ENCODE measurements at places on chromosomes 12 and 14. TPM values are rescaled to one million over a fixed set of nuclear protein-coding genes. Genes with fewer than 3 reads are reported as not detected.

GRCh38 chr12:66048835-66049537, 81.6 kb downstream of the LLPH start:
- no peak overlapping the region for H3K4me3 ChIP-seq
- no peak for DNase-seq
- peaks cover 8% of the 10 kb centered on the region for H3K27me3 ChIP-seq

- peak; percentile 86 for DNase-seq
- peaks cover 26% of the 10 kb centered on the region for H3K36me3 ChIP-seq
- H3K4me1 ChIP-seq = peaks cover 45% of the 10 kb centered on the region
- peak within 1 kb of the TSS; percentile 96 for H3K27ac ChIP-seq
- H3K4me3 ChIP-seq = peak within 1 kb of the TSS; percentile 88
- H3K27me3 ChIP-seq = no peaks in the 10 kb centered on the region
Observed at GRCh38 chr12:14961466-14962152, at the start of gene ARHGDIB. TSS of gene ARHGDIB (minus strand) at chr12:14961601. CDS start at chr12:14950712, 10,889 bp downstream.

GRCh38 chr14:101600891-101601605, 39.8 kb downstream of the DIO3 start:
- DNase-seq = peak; percentile 4
- peaks cover 26% of the 10 kb centered on the region for H3K4me1 ChIP-seq
- H3K4me3 ChIP-seq = no peak overlapping the region

DNA sequence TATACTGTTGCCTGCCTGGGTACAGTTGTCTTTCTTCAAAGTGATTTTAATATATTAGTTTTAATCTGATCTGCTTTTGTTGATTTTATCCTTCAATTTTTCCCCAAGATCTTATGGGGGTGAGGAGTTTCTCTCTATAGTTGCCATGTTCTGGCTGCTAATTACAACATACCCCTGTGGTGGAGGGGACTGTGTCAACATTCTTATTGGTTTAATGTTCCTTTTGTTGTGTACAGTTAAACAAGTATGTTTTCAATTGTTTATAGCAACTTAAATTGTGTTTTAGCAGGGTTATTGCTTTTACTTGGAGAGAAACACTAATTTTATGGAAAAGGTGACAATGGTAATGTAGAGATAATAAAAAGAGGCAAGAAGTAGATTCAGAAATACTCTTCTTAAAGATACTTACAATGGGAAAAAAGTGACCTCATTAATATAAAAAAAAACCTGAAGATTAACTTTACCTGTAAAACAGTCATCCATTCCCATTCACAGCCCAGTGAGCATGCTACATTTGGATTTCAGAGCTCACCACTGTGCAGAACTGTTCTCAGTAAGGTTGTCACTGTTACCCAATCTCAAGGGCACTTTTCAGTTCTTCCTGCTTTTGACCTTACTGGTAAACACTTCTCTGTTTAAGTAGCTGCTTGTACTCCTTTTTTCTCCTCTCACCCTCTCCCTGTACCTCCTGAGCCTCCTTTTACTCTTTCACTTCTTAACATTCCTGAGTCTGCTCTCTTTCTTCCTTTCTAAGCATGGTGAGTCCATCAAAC, 8.1 kb upstream of the LRRK2 start:
- no peaks in the 10 kb centered on the region for H3K36me3 ChIP-seq
- DNase-seq = no peak
- H3K4me1 ChIP-seq = no peaks in the 10 kb centered on the region
- no peaks in the 10 kb centered on the region for H3K27me3 ChIP-seq
- H3K4me3 ChIP-seq = no peak overlapping the region

DNA sequence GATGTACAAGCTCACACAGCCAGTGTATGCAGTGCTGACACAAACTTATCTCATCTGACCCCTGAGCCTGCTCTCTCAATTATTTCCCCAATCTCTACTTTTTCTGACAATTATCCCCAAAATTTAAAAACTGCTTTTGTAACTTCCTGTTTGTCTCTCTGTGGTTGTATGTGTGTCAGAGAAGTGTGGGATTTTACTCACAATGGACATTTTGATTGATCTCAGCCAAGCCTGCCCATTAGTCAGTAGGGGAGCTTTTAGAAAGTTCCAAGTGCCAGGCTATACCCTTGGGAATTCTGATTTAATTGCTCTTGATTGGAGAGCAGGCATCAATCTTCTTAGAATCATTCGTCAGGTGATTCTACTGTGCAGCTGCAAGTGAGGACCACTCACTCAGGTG, 64.9 kb upstream of the LMNTD1 start:
- no peak for DNase-seq
- no peaks in the 10 kb centered on the region for H3K27me3 ChIP-seq
- no peaks in the 10 kb centered on the region for H3K4me1 ChIP-seq
- no peaks in the 10 kb centered on the region for H3K36me3 ChIP-seq
- no peak overlapping the region for H3K4me3 ChIP-seq
- no peak overlapping the region for H3K27ac ChIP-seq

DNA sequence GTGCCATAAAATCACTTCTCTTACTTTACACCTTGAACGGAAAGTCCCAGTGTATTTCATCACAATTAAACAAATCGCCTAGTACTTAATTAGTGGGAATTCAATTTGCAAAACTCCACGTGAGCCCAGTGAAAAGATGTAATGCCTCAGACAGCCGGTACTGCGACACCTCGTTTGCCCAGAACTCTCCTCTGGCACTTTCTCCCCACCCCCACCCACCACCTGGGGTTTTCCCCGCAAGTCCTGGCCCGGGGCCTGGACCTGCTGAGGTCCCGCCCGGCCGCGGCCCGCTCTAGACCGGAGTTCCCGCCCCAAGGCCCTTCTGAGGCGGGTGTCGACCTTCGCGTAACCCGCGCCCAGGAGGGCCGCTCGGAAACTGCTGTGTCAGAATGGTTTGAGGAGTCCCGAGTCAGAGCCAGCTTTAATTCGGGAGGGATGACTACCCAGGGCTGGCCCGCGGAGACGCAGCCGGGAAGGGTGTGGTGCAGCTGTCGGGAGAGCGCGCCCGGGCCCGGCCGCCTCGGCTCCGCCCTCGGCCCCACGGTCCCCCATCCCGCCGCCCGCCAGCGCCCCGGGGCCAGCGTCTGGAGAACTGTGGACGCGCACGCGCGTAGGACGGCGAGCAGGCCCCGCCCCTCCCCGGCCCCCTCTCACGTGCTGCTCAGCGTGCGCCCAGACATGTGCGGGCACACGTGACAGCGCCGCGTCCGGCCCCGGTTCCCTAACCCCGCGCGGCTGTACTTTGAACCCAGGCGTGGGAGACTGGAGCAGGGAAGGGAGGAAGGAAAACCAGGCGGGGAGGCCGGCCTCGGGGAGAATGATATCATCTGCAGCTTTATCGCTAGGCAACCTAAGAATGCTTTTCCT, 10.8 kb downstream of the BHLHE41 start:
- H3K36me3 ChIP-seq = no peaks in the 10 kb centered on the region
- peak overlapping the region; percentile 63 for H3K4me3 ChIP-seq
- DNase-seq = peak; percentile 81

DNA sequence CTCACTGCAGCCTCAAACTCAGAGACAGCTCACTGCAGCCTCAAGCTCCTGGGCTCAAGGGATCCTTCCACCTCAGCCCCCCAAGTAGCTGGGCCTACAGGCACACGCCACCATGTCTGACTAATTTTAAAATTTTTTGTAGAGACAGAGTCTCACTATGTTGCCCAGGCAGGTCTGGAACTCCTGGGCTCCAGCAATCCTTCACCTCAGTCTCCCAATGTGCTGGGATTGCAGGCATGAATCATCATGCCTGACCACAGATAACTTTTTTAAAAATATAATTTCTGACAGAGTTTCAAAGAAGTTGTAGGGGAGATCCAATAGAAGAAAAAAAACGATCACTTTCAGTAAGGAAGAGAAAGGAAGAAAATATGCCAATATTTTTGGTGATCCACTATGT, 189.7 kb upstream of the CDKN3 start:
- H3K4me3 ChIP-seq = no peak overlapping the region
- no peak overlapping the region for H3K27ac ChIP-seq

- H3K36me3 ChIP-seq = no peaks in the 10 kb centered on the region
- peaks cover 12% of the 10 kb centered on the region for H3K27me3 ChIP-seq
- H3K4me1 ChIP-seq = peaks cover 6% of the 10 kb centered on the region
- H3K4me3 ChIP-seq = no peak overlapping the region
Observed at GRCh38 chr12:49534731-49535278, 4.0 kb upstream of the KCNH3 start.

DNA sequence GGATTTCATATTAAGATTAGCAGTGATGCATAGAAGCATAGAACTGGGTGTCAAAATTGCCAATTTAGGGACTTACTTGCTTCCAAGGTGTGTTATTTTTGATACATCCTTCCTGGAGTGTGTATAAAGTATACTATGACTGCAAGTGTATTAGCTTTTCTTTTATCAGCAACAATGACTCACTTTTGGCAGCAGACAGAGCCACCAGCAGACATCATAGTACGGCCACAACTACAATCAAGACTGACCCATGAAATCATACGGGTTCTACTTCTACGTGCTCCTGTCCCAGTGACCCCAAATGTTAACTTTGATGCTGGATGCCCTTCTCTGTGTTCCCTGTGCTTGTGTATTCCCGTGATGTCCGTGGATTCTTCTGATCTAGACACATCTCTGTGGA, 443.9 kb downstream of the TMEM132D start:
- no peak for DNase-seq
- no peak overlapping the region for H3K4me3 ChIP-seq
- no peak overlapping the region for H3K27ac ChIP-seq
- no peaks in the 10 kb centered on the region for H3K27me3 ChIP-seq
- H3K4me1 ChIP-seq = no peaks in the 10 kb centered on the region
- no peaks in the 10 kb centered on the region for H3K36me3 ChIP-seq

DNA sequence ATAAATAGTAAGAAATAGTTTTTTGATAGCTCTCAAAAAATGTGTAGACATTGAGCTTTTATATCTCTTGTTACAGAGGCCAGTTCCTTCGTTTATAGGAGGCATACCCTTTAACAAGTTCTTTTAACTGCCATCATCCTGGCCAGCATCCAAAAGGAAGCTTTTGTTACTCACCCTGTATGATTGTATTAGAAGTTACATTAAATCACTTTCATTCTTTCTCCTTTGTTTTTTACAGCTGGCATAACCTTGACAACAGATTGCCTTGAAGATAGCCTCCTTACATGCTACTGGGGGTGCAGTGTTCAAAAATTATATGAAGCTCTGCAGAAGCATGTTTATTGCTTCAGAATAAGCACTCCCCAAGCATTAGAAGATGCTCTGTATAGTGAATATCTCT, 20.1 kb downstream of the CGRRF1 start:
- H3K27me3 ChIP-seq = no peaks in the 10 kb centered on the region
- DNase-seq = no peak
- no peak overlapping the region for H3K4me3 ChIP-seq
- H3K36me3 ChIP-seq = peaks cover 10% of the 10 kb centered on the region

- no peak for DNase-seq
- H3K36me3 ChIP-seq = peaks cover 2% of the 10 kb centered on the region
- peak overlapping the region; percentile 79 for H3K27ac ChIP-seq
Observed at GRCh38 chr12:669576-669945, 6.3 kb upstream of the NINJ2 start.

DNA sequence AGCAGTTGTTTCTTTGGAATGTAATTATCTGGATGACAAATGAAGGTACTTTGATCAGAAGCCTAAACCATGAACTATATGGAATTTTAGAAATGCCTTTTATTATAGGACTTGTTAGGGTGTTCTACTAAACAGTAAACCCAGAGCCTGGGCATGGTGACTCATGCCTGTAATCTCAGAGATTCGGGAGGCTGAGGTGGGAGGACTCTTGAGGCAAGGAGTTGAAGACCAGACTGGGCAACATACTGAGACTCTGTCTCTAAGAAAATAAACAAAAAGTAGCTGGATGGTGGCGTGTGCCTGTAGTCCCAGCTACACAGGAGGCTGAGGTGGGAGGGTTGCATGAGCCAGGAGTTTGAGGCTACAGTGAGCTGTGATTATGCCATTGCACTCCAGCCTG, 23.9 kb downstream of the PALS1 start:
- no peak overlapping the region for H3K27ac ChIP-seq
- H3K4me1 ChIP-seq = peaks cover 12% of the 10 kb centered on the region
- no peaks in the 10 kb centered on the region for H3K27me3 ChIP-seq
- H3K4me3 ChIP-seq = no peak overlapping the region

DNA sequence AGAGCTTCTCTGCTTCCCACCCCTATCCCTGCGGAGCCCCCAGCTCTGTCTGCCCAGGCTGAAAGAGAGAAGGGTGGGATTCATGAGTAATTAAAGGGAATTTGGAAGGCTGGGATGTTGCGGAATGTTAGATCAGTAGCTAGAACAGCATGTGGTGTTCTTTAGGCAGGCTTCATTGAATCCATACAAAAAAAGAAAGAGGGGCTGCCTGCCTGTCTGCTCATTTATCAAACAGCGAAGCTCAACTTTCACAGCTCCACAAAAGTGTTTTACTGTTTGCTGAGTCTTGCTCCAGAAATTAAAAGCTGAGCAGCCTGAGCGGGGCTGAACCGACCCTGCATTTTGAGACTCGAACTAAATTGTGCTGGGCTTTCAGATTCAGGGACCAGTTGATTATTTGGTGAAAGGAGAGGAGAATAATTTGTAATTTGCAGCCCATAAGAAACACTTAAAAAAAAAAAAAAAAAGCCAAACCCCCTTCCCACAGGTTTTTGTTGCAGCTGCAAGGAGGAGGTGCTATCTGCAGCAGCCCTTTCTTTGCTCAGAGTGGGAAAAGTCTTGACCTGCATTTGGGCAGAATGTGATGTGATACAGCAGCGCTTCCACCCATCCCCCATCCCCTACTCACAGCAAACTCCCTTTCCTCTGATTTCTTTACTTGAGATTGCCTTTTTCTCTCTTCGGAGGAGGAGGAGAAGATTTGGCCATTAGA, 89.7 kb downstream of the RFX4 start:
- no peaks in the 10 kb centered on the region for H3K4me1 ChIP-seq
- H3K4me3 ChIP-seq = no peak overlapping the region
- no peaks in the 10 kb centered on the region for H3K36me3 ChIP-seq
- no peak for DNase-seq
- no peak overlapping the region for H3K27ac ChIP-seq

DNA sequence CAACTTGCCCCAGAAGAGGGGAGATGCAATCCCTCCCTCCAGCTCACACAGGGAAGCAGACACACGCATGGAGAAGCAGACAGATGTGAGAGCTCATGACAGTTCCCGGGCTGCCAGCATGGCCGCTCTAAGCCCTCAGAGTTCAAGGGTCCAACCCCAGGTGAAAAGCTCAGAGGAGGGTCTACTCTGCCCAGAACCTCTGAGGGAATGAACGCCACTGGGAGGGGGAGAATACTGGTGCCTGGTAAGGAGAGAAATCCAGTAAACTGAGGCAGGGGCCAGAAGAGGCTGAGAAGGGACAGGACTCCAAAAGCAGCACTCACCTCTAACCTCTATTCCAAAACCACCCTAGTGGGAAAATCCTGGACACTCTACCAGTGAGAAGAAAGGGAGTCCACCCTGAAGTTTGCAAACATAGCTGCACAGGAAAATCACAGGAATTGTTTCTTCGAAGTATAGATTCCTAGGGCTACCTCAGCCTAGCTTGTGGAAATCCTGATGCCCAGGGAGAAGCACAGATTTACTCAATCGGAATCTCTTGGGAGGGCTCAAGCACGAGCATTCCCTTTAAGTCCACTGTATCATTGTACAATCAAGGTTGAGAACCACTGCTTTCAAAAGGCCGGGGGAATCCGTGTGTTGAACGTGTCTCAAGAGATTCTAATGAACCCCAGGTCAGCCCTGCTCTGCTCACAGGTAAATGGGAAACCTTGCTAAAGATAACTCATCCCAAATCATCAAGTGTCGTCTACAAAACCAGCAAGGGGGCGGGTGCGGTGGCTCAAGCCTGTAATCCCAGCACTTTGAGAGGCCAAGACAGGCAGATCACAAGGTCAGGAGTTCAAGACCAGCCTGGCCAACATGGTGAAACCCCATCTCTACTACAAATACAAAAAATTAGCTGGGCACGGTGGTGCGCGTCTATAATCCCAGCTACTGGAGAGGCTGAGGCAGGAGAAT, 34.3 kb upstream of the PLEKHG6 start:
- no peak overlapping the region for H3K27ac ChIP-seq
- no peak for DNase-seq
- H3K36me3 ChIP-seq = no peaks in the 10 kb centered on the region
- H3K4me1 ChIP-seq = peaks cover 21% of the 10 kb centered on the region

The LRTM2 gene
- total RNA-seq = not detected

The ABHD12B gene
- not detected for total RNA-seq

The CRIP1 gene
- 390 TPM for total RNA-seq

The OTX2 gene
- not detected for total RNA-seq
